ENCODE measurements at places on chromosomes 16 and 17.
A peak's percentile ranks its signal among the peaks of the same experiment; 100 is the strongest.

- ATAC-seq: no peak
Measured at GRCh38 chr16:85288341-85288868, 176.1 kb upstream of the CIBAR2 start.

GRCh38 chr17:199806-200545 is 18.5 kb upstream of the DOC2B start:
- ATAC-seq: no peak

DNA sequence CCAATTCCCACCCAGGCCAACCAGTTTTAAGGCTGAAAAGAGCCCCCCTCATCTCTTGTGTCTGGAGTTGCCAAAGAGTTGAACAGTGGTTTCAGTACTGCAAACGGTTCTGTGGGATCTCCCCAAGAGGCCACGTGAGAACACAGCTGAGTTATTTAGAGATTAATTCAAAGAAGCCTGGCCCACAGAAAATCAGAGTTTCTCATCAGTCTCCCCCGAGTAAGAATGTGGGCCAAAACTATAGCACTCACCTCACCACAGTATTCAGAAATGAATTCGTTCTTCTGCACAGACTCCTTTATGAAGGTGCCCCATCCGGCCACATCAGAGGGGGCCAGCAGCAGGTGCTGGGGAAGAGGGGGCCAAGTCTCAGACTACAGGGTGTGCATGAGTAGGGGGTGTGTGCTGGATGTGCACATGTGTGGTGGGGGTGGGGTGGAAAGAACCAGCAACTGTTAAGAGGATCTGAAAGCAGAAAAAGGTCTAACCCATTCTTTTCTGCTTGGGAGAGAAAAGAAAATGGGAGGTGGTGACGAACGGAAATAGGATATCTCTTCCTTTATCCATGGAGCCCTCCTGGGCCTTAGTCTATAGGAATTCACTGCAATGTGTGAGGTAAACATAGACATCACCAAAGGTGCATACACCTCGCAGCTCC is 22.6 kb downstream of the CNTNAP1 start:
- peak; percentile 92 for ATAC-seq

- ATAC-seq: no peak
Measured at GRCh38 chr17:49835472-49835871, 12.4 kb downstream of the TAC4 start.

Measured in activated CD4-positive, CD25-positive, alpha-beta regulatory T cell treated with anti-CD3 and anti-CD28 coated beads, Interleukin-2, amount 50 U/mL, for 24 hours (primary cell).